Subcutaneous adipose tissue (tissue), 4 donors: ENCODE measurements at places on chromosomes 6 and 20. TPM values are rescaled to one million over a fixed set of nuclear protein-coding genes. Genes with fewer than 3 reads are reported as not detected.

The PRPH2 gene
- total RNA-seq, result 0.44 TPM

The MCHR2 gene
- not detected for total RNA-seq

The ZFP64 gene
- total RNA-seq, result 8.8 TPM

The RAET1L gene
- not detected for total RNA-seq

The TMEM200A gene
- 3.3 TPM for total RNA-seq
